Activated CD8-positive, alpha-beta memory T cell treated with anti-CD3 and anti-CD28 coated beads, Interleukin-2, amount 10 ng/mL, durations not matched to agents 7 days and 5 days (primary cell): ENCODE measurements at places on chromosomes 13 and 19.

DNA sequence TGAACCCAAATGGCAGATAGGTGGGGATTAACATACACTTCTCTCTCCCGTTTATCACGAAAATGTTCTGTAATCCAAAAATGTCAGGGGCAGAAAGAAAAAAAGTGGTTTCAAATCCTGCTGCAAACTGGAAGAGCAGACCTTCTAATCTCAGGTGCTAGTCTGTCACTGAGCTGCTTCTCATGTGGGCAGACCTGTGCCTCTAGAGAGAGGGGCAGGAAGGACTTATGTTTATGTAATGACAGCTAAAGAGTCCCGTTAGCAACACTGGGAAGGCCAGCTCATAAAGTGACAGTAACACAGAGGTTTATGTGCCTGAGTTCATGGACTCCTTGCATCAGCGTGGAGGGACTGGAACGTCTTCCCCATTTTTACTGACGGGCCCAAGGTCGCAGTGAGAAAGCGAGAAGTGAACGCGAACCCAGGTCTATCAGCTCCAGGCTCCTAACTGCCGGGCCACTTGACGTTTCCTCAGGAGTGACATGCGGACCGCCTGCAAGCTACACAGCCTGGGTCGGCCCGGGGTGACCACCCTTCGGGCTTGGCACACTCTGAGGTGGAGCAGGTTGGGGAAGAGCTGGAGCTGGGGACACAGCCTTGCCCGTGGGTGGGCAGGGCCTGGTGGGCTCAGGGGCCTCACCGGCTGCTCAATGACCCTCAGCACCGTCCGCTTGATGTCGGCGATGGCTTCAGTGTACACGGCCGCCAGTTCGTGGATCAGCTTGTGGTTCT lies 9.6 kb upstream of the RSPH6A start:
- DNase-seq: no peak

- no peak for DNase-seq
These were observed 6.2 kb downstream of the GNA11 start for GRCh38 chr19:3100331-3100730.

GRCh38 chr19:8069096-8069973 lies 16.8 kb downstream of the CCL25 start:
- no peak for DNase-seq

DNA sequence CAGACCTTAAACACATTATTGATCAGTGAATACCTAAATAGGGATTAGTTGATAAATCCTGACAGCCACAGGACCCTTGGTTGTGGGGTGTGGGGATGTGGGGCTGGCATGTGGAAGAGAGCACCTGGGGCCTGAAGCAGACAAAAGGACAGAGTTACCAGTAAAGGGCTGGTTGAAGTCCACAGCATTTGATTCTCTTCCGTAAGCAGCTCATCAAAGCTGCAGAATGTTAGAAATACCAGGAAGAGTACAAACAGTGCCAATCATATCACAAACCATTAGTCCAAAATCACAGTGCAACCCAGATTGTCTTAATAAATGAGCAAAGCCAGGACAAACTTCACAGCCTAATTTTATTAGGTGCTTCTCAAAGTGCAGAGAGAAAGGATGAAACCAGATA lies 92.5 kb upstream of the KL start:
- no peak for DNase-seq

DNA sequence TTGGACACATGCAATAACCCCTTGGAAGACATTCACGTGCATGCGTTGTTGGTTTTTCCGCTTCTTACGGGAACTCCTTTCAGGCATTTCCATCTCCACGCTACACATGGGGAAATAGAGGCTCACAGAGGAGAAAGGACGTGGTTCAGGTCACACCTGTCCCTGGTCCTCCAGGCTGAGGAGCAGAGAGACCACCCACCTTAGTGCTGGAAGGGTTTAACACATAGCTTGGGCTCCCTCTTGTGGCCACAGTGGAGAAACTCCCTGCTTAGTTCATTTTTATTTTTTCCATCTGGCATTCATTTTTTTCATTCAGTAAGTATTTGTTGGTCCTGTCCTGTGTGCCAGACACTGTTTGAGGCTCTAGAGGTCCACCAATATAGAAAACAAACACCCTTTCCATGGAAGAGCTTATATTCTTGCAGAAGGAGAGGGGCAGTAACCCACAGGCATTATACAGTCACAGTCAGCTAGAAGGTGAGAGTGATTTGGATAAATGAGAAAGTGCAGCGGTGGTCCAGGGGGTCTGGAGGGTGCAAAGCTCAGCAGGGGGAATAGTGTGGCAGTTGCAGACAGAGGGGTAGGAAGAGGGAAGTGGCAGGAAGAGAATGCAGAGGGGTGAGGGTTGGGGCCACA lies 24.2 kb upstream of the TTYH1 start:
- DNase-seq: peak; percentile 74

DNA sequence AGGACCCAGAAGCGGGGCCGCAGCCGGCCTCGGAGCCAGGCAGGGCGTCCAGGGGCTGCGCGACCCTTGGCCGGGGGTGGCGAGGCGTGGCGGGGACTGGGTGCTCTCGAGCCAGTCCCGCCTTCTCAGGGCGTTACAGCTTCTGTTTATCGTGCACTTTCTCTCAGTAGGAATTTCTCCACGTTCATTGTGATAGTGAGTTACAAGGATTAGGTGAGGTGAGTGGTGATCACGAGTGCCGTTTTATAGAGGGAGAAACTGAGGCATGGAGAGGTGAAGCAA lies 600 bp downstream of the AP1M1 start:
- DNase-seq: no peak

- no peak for DNase-seq
These were observed 262.6 kb upstream of the RXFP2 start for GRCh38 chr13:31476753-31477152.

- DNase-seq: no peak
These were observed 4.2 kb upstream of the CCNA1 start for GRCh38 chr13:36428086-36428485.

GRCh38 chr19:36141039-36141927 lies 1.4 kb downstream of the CAPNS1 start:
- DNase-seq: peak; percentile 93

GRCh38 chr13:97276862-97277269 lies 54.7 kb downstream of the MBNL2 start:
- DNase-seq: no peak

DNA sequence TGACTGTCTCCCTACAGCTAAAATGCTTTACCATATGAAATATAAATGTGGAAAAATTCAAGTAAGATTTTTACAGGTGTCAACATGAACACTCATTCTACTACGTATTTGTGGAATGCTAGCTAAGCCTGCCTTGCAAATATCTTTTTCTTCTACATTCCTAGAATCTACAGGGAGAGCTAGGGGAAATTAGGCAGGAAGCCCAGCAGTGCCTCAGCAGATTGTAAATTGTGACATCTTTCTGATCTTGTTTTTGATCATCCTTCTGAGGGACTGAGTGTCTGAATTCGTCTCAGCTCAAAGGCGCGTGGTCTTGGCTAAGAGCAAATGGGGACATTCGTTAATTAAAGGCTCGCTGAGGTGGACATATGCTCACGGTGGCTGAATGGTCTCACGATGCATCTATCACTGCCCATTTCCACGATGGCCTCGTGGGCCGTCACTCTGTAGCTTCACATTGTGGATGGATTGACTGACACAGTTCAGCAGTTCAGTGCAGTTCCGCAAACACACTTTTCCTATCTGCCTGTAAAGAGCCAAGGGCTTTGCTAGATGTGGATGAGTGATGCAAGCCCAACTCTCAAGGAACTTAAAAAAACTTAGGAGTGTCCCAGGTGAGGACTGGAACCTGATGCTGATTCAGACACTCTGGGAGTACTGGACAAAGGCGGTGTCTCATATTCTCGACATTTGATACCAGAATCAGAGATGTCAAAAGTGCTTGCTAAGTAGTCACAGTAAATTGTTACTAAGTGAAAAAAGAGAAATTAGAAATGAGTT lies 562.5 kb downstream of the EFNB2 start:
- DNase-seq: no peak

GRCh38 chr13:78680115-78680561 lies 21.2 kb upstream of the OBI1 start:
- no peak for DNase-seq

- DNase-seq: no peak
These were observed 22.3 kb upstream of the STARD13 start for GRCh38 chr13:33307843-33308242.

- DNase-seq: no peak
These were observed 9.4 kb upstream of the DCUN1D2 start for GRCh38 chr13:113499936-113500335.

DNA sequence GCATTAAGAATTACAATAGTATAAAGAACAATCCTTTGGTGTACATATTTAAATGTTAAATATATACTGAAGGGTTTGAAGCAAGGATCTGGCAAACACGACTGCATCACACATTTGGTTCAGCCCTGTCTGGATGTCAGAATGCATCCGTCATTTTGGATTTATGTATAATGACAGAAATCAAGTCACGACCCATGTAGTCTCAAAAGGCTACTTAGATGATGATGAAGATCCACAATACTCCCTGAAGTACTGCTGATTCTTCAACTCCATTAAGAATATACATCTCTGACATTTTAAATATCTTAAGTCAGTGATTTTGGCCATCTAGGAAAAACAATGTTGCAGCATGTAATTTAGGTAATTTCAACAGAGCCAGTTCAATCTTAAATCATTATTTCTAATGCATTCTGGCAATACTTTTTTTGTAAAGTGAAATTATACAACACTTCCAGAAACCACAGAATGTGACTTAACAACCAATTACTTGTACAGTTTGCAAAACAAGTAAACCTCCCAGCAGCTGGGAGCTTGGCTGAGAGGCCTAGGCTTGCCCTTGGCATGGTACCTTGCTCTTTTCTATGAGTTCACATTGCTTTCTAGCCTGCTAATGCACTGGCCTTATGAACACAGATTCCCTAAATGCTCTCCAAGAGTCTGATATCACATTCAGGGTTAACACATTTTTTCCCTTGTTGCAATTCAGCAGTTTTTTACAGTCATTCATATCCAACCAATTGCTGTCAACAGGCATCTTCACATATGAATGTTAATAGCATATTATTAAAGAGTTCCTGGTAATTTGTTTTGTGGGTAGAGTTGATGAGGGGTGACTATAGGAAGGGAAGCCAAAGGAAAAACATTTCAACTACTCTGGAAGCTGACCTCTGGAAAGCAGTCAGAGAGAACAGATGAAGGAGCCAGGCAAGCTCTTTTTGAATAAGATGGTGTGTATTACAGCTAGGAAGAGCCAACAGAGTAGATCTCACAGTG lies 175.2 kb downstream of the ENOX1 start:
- DNase-seq: no peak

GRCh38 chr19:10416083-10416379 lies 4.3 kb upstream of the PDE4A start:
- DNase-seq: no peak

DNA sequence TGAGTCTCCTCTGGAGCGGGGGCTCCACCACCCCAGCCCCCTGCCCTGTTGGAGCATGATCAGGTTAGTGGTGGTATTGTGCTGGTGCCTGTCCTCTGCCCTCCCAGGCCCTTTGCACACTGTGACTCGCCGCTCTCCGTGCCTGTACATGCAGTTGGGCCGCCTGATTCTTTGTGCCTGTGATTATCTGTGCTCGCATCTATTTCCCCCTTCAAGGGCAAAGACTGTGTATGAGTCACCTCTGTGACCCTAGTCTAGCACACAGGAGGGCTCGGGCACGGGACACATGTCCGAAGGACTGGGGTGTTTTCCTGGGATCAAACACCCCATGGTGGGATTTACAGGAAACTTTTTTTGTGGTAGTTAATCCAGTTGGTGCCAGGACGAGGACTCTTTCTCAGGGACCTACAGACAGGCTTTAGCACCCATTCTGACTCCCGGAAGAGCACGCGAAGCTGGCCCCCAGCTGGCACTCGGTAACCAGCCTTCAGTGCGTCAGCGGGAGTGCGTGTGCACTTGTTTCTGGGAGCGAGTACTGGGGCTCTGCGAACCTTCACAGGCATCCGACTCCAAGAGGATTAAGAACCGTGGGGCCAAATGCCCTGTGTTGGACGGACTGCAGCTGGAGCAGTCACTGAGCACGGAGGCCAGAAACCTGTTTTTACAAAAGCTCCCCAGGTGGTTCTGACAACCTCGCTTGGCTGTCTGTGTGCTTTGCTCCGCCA lies 6.7 kb downstream of the PPP1R37 start:
- DNase-seq: no peak

- DNase-seq: no peak
These were observed 105.9 kb downstream of the SIPA1L3 start for GRCh38 chr19:38012944-38013343.

DNA sequence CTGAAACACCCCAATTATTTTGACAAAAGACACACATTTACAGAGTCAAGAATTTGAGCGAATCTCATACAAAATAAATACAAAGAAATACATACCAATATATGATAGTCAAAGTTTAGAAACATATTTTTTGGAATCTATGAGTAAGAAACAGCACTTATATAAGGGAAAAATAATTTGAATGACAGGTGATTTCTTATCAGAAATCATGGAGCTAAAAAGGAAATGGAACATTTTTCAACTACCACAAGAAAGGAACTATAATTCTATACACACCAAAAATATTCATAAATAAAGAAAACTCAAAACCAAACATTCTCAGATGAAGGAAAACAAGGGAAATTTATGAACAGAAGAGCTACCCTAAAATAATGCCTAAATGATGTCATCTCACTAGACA lies 1226.6 kb downstream of the PCDH9 start:
- no peak for DNase-seq

- no peak for DNase-seq
These were observed 36.1 kb downstream of the WDFY2 start for GRCh38 chr13:51620165-51620983.

DNA sequence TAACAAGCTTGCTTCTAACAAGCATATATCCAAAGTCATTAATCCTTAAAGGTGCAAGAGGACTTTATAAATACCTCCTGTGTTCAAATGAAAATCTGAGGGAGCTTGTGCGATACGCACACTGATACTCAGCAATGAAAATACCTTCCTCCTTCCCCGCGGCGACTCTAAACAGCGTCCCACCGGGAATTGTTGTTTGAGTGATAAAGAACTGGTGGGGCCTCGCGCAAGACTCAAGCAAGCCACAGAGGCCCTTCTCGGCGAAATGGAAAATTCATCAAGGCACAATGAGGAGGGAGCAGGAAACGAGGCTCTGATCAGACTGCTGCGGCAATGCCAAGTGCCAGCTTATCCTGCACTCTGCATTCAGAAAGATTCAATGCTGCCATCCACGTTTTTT lies 126.7 kb downstream of the ABCC4 start:
- DNase-seq: no peak
